ENCODE measurements at places on chromosomes 11 and 22.
A peak's percentile ranks its signal among the peaks of the same experiment; 100 is the strongest.

DNA sequence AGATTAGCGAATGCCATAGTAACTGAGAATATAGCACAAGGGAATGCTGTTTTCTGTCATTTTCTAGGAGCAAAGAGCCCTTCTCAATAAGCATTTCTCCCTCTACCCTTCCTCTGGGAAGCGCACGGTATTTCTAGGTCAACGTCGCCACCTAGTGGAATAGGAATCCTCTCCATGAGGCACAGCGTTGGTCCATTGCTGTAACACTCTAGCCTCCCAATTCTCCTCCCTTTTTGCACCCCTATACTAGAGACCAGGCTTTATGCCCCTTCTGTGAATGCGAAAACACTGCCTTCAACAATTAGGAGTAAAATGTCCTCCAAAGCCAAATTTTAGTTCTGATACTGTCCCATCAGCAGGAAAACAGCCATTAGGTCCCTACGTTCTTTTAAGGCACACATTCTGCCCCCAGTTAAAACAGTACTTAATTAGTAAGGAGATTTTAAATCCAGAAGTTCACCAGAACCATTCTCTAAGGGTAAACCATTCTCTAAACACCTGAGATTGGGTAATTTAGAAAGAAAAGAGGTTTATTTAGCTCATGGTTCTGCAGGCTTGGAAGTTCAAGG, 12.8 kb upstream of the HYLS1 start:
- DNase-seq = peak; percentile 51

DNA sequence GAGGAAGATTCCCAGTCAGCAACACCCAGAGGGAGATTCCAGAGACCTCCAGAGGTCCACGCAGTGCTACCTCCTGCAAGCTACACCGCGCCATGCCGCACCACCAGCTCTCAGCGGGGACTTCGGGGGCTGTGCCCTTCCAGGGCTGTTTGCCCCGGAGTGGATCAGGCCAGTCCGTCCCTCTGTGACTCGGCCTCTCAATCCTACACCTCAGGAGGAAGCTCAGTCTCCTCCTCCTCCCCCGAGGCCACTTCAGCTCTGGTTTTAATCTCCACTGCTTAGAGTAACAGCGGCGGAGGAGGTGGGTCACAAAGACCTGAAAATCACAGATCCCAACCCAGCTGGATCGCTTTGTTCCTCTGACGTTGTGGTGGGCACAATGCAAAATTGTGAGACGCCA, 68.6 kb downstream of the PHF21B start:
- DNase-seq = no peak

GRCh38 chr22:20412474-20413216, 18.7 kb downstream of the ZNF74 start:
- DNase-seq = no peak

- no peak for DNase-seq
These were observed 39.8 kb downstream of the ATG13 start for GRCh38 chr11:46657186-46657585.

GRCh38 chr11:3153291-3153861, 11.7 kb downstream of the OSBPL5 start:
- no peak for DNase-seq

GRCh38 chr22:23419931-23420330, 160.2 kb downstream of the IGLL1 start:
- no peak for DNase-seq

GRCh38 chr11:79150320-79150719, 290.5 kb downstream of the TENM4 start:
- no peak for DNase-seq

GRCh38 chr11:20973940-20974559, 304.7 kb downstream of the NELL1 start:
- DNase-seq = no peak

GRCh38 chr11:84297570-84297969, 1011.4 kb upstream of the CCDC90B start:
- DNase-seq = no peak

DNA sequence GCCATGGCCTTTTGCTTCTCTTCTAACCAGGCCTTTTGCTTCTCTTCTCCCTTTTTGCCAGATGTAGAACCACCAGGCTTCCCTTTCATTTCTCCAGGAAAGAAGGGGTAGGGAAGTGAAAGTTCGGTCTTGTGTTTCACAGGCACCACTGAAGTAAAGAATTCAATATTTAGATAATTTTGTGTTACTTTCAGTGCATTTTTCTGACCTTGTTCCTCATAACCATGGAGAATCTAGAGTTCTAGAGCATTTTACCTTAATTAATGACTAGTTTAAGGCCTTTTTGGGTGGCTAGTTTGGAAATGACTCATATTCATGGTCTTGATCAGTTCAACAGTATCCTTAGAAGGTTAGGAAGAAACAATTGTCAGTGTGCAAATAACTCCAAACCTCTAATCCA, 22.7 kb downstream of the GRAMD1B start:
- DNase-seq = no peak

- no peak for DNase-seq
These were observed 912 bp downstream of the VPS51 start for GRCh38 chr11:65096926-65097325.

- no peak for DNase-seq
These were observed 580 bp downstream of the DTX4 start for GRCh38 chr11:59172345-59173079.

DNA sequence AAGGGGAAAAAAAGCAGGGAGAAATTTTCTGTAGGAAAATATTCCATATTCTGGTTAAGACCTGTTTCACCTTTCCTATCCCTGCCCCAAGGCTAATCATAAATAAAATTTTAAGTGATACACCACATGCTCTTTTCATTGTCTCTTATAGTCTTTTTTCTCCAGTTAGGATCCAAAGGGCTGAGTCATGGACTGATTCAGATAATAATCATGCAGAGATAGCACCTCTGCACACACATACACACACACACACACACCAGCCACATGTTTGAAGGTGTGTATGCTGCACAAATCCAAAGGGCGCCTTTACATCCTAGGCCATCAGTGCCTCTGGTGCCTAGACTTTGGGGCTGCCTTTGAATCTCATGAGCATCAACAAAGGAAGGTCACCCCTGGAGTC, 35.5 kb upstream of the CWF19L2 start:
- DNase-seq = no peak

- DNase-seq = no peak
These were observed 22.8 kb downstream of the LARGE1 start for GRCh38 chr22:33897448-33897835.

GRCh38 chr22:29310863-29311339, 4.5 kb downstream of the GAS2L1 start:
- DNase-seq = no peak

DNA sequence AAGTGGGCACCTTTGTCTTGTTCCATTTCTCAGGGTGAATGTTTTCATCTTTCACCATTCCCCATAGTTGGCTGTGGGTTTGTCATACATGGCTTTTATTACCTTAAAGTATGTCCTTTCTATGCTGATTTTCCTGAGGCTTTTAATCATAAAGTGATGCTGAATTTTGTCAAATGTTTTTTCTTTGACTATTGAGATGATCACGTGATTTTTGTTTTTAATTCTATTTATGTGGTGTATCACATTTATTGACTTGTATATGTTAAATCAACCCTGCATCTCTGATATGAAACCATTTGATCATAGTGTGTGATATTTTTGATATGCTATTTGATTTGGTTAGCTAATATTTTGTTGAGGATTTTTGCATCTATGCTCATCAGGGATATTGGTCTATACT, 216.4 kb upstream of the FAT3 start:
- no peak for DNase-seq

DNA sequence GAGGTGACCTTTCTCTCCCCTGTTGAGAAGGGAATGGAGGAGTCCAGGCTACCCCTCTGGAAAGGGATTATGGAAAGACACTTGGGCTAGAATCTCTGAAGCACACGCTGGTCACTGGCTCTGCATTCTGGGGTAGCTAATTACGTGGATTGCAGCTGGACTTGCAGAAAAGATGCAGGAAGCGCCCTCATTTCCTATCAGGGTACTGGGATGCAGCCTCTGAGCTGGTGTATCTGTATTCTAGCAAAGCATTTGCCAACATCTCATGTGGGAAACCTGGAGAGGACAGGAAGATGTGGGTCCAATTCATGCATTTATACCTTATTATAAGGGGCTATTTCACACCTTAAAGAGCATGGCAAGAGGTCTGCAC, 44.3 kb downstream of the CD82 start:
- DNase-seq = no peak

GRCh38 chr22:38316364-38317121, 690 bp downstream of the CSNK1E start:
- no peak for DNase-seq

DNA sequence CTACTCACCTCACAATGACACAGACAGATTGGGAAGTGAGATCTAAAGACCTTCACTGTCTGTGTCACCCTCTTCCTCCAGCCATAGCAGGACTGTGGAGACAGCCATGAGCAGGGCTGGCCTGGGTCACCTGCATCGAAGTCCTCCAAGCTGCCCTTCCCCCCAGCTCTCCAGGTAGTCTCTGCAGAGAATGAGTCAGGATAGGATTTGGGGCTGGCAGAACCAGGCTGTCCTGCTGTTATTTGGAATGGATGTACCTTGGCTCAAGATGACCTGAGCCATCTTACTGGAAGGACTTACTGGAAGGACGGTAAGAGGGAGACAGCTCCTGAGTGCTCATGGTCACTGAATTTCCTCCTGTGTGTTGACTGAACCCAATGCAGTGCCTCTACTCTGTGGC, 29.2 kb downstream of the GGTLC2 start:
- no peak for DNase-seq

DNA sequence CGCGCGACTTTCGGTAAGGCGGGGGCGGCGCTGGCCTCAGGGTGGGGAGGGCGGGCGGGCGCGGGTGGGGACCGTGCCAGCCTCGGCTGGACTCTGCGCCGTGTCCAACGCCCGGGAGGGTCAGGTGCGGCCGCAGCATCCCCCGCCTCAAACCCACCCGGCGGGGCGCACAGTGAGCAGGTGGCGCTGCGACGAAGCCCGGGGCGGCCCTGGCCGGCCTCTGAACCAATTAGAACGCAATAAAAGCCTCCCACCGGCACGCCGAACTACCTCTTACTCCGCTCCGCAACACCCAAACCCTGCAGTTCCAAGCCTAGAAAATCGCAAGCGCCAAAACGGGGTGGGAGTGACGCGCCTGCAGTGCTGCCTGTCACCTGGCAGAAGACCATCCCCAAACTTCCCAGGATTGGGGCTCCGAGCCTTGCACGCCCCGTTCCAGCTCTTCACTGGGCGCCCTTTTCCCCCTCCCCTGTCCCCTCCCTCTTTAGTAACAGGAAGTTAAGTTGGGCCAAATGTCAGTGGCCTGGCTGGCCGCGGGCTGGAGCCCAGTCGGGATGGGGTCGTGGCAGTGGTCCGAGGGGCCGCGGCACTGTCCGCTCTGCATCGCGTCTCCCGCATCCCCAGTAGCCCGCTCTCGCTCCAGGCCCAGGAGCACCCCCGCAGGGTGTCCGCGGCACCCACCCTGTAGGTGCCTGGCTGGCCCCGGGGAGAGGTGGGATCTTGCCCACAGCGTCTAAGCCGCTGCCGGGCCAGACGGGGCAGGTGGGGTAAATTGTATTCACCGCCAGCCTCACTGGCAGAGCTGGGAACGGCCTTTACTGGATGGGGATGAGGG, 541 bp downstream of the MICAL2 start:
- DNase-seq = peak; percentile 27

GRCh38 chr22:44063462-44064371, 39.6 kb downstream of the PARVB start:
- no peak for DNase-seq

DNA sequence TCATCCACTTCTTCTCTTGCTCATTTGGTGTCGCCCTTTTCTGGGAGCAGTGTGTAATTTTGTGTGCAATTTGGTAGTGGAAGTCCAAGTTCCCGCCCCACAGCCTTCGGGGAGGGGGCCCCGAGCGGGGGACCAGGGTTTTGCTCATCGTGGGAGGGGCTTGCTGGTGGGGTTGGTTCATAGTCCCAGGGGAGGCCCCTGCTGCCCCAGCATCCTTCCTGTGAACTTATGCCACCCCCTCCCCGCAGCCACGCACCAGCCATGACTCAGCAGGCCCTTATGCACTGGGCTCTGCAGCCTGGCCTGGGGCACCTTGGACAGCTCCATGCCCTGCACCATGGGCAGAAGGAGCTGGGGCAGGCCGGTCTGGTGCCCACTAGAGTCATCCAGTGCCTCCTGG, 1183.6 kb downstream of the BRD1 start:
- no peak for DNase-seq

- no peak for DNase-seq
These were observed 37.9 kb upstream of the ARHGAP20 start for GRCh38 chr11:110750100-110750499.

GRCh38 chr11:2751523-2752203, 51.9 kb upstream of the KCNQ1OT1 start:
- no peak for DNase-seq

DNA sequence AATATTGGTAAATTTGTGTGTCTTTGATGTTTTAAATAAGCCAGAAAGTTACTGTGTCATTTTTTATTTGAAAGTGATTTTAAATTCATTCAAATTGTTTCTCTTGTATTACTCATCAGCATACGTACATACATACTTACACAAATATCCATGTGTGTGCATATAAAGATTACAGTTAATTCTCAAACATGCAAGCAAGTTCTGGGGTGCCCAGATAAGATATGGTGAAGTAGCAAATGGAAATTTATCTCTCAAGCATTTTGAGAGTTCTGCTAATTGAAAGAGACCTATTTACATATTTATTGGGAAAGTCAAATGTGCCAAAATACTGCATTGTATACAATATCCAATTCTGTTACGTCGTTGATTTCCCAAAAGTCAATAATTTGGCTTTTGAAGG, 1024.0 kb upstream of the CNTN5 start:
- DNase-seq = no peak

DNA sequence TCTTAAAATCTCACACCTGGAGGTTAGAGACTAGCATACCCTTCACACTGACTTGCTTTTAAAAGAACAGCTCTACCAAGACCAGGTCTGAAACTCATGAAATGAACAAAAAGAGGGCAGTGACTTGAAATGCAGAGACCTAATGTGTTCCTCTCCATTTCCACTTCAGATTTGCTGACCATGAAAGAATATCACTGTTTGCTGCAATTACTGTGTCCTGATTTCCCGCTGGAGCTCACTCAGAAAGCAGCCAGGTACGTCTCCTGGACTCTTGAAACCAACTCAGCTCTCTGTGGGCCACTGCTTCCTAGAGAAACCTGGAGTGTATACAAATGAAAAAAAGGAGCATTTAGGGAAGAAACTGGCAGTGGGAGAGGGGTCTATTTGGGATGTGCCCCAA, 39.2 kb downstream of the ARFGAP2 start:
- DNase-seq = peak; percentile 59

DNA sequence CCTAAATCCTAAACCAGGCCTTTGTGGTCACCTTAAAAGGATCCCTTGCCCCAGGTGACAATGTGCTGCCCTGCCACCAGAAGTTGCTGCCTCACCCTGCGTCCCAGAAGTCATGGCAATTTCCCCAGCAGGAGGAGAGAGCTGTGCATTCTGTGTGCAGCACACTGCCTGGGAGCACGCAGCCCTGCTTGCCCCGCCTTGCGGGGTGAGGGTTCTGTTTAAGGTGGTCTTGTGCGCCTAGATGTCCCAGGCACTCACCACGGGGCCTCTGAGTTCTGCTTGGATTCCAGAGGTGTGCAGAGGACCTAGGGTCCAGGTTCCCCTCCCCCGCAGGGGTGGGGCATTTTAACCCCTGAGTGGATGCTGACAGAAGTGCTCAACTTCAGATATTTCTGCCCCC, 95.0 kb downstream of the GRAMD1B start:
- DNase-seq = no peak

- peak; percentile 44 for DNase-seq
These were observed 66.2 kb upstream of the POU2AF2 start for GRCh38 chr11:111179184-111179910.

- DNase-seq = no peak
These were observed 30.4 kb upstream of the CKAP5 start for GRCh38 chr11:46876471-46876870.

GRCh38 chr22:47046411-47047065, 284.1 kb downstream of the TBC1D22A start:
- no peak for DNase-seq

- DNase-seq = no peak
These were observed 54.3 kb downstream of the SWAP70 start for GRCh38 chr11:9718147-9718546.

All from DMS79 (cell line).